ENCODE measurements at places on chromosomes 6 and 20.

DNA sequence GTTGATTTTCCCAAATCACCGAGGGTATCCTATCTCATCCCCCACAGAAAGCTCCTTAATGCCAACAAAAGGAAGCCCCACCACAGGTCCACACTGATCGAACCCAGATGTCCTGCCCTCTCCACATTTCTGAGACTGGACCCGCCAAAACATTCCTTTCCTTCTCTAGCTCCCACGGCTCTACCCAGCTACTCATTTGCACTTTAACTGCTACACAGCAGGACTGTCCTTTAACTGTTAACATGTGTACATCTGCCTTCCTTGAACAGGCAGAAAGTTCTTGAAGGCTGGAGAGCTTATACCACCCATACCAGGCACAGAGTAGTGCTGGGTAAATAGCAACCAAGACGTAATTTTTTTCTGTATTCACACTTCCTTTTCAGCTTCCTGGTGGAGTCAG, 68.6 kb downstream of the TRMT6 start:
- DNase-seq, result no peak

DNA sequence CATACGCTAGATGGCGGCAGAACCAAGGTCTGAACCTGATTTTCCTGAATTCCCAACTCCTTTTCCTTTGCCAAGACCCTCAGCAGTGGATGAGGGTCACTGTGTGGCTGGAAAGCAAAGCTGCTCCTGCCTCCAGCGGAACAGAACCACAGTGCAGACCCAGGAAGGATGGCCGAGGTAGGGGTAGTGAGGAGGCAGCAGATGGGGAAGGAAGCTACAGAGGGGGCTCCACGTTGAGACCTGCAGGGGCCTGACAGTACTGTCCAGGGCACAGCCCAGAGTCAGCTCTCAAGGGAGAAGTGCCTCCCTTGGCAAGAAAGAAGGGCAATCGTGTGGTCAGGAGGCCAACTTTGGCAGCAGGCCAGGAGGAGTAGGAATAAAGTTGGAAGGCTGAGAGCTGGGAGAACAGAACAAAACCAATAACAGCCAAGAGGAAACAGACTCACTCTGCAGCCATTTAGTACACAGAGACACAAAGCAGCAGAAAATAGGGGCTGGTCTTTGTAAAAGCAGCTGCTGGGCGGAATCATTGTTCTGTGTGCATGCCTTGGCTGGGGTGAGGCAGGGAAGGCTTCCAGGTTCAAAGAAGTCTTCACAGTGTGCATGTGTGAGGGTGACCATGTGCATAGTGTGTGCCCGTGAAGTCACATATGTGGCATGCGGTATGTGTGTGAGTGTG, 3.1 kb downstream of the GABRR2 start:
- peak; percentile 40 for DNase-seq

- no peak for DNase-seq
These were observed 99.5 kb upstream of the SUPT3H start for GRCh38 chr6:45477278-45477677.

GRCh38 chr6:147547369-147547902, 38.9 kb downstream of the SAMD5 start:
- no peak for DNase-seq

DNA sequence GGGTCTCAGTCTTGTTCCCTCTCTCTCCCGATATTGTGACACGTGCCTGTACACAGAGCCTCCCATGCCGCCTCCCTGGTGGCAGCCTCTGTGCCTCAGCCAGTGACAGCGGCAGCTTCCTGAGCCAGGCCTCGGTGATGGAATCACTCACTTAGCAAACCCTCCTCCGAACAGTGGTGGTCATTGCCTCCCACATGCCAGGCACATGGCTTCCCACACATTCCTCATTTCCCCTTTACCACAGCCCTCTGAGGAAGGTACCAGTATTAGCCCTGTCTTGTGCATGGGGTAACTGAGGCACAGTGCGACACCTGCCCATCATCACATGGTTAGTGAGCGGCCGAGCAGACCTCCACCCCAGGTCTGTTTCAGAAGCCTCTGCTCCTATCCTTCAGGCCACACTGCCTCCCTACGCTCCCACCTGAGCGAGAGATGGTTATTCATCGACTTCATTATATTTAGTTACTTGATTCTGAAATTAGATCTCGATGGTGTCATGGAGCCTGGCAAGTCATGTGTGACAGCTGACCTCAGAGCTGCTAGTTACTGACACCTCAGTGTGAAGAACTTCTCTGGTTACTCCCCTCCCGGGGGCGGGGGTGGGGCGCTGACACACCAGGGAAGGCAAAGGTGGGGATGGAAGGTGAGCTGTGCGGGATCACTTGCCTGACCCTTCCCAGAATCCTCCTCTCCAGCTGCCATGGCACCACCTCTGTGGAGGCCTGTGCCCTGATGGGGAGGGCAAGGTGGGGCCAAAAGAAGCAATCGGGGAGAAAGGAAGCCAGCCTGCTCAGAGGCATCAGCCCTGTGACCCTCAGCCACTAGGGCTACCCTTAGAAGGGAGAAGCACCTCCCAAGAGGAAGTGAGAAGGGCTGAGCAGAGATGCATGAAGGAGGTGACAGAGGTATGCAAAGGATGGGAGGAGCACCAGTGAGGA, 17.9 kb downstream of the MDGA1 start:
- no peak for DNase-seq
